ENCODE measurements at places on chromosomes 12 and 14.
A peak's percentile ranks its signal among the peaks of the same experiment; 100 is the strongest.

- DNase-seq: no peak
Observed at GRCh38 chr12:127308148-127308547, 958.8 kb upstream of the TMEM132C start.

DNA sequence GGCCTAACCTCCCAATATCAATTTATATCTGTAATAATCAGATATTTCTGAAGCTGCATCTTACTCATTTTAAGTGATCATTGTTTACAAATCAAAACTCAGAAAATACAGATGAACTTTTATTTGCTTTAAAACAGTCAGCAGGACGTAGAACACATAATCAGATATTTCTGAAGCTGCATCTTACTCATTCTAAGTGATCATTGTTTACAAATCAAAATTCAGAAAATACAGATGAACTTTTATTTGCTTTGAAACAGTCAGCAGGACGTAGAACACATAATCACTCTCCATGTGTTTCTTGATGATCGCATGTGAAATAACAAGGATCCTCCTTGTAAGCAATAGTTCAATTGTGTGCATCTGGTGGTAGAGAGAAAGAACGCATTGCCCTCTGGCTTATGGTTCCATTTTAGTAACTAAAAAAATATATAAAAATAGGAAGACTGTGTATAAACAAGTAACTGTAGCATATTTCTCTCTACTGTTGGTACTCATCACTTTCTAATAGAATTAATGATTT is 15.0 kb upstream of the TMTC2 start:
- DNase-seq: no peak

GRCh38 chr12:128190614-128191013 is 76.4 kb upstream of the TMEM132C start:
- peak; percentile 25 for DNase-seq

- no peak for DNase-seq
Observed at GRCh38 chr14:79284621-79285020, 926.7 kb downstream of the DIO2 start.

DNA sequence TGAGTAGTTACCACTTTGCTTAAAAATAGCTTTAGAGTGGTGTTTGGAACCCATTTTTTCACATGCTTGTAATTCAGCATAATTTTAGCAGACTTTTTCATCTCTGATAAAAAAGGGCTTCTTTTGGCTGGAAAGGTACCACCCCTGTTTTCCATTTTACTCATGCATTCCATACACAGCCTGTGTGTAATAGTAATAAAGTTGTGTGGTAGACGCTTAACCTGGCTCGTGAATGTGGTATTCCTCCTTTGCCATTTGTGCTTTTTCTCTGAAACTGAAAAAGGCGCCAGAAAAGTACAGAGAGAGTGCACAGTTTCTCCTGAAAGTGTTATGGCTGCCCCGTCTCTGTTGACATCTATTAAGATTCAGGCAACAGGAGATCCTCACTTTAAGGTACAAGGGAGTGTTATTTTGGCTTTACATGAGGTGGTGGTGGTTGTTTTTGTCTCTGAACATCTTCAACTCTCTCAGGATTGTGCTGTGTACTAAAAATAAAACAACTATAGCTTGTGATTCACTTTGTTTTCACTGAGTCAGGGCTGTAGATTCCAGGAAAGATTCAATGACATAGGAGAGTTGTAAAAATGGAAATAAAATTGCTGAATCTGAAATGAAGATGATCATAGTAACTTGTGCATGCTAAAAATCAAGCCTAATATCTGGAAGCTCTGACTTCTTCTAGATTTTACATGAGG is 45.6 kb upstream of the MIS18BP1 start:
- DNase-seq: no peak

DNA sequence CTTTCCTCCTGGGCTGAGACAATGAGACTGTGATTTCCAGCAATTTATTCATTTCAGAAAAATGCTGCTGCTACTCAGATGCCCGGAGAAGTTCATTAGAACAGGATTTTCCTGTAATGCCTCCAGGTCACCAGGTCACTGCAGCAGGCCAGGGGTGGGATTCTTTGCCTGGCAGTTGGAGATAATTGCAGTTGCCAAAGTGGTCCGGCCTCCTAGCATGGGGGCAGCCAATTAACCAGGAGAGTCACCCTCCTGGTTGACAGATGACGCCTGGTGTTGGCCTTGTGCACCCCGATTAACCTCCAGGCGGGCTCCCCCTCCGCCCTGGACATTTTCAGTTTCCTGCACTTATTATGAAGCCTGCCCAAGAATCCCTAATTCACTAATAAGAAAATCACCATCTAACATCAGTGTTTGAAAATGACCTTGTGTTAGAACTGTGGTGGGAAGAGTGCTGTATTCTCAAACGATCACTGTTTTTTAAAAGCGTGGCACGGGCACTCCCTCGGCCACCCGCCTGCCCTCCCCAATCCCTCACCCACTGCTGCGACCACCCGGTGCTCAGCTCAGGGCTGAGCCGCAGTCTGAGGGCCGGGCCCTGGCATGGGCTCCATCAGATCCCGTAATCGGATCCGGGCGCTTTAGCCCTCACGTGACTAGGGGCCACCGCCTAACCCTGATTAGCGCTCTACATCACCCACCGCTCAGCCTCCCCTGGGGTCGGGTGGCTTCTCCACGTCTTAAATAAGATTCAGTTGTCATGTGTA is 12.9 kb downstream of the RIMBP2 start:
- DNase-seq: peak; percentile 77

DNA sequence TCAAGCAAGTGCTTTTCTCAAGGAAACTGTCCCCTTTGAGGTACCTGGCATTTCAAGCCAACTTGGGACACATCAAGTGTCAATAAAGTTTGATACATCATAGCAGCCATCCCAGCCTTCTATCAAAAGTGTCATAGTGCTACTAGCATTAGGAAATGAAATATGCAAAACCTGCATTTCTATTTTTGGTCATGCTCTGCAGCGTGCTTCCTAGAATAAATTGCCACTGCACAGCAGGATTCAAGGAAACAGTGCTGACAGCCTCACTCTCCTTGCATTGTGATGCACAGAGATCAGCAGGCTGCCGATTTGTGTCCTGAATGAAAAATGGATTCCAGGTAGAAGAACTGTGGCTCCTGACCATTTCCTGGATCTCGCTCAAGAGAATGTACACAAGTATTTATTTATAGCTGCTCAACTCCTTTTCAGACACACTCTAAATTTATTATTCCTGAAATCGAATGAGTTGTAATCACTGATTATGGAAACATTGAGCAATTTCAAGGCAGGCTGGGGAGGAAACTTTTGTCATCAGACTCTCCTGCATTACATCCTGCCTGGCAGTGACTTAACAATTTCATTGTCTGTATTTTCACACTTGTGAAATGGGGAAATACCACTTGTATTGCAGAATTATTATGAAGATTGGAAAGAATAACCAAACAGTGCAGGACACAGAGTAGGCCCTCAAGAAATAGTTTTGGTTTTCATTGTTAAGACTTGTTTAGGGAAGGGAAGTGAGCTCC is 120.9 kb downstream of the SLC38A6 start:
- DNase-seq: no peak

GRCh38 chr14:86491743-86492142 is 961.8 kb downstream of the FLRT2 start:
- DNase-seq: no peak
